Caco-2 (cell line): ENCODE measurements at places on chromosomes 5 and 9.

DNA sequence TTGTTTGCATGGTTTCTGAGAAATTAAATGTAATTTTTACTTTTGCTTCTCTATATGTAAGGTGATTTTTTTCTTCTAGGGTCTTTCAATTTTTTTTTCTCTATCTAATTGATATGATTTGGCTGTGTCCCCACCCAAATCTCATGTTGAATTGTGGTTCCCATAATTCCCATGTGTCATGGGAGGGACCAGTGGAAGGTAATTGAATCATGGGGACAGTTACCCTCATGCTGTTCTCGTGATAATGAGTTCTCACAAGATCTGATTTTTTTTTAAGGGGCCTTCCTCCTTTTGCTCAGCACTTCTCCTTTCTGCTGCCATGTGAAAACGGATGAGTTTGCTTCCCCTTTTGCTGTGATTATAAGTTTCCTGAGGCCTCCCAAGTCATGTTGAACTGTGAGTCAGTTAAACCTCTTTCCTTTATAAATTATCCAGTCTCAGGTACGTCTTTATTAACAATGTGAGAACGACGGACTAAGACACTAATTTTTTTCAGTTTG lies 150.8 kb downstream of the MTRR start:
- no peak overlapping the region for H3K4me3 ChIP-seq
- no peaks in the 10 kb centered on the region for H3K27me3 ChIP-seq
- DNase-seq = no peak
- H3K27ac ChIP-seq = no peak overlapping the region
- no peaks in the 10 kb centered on the region for H3K4me1 ChIP-seq

DNA sequence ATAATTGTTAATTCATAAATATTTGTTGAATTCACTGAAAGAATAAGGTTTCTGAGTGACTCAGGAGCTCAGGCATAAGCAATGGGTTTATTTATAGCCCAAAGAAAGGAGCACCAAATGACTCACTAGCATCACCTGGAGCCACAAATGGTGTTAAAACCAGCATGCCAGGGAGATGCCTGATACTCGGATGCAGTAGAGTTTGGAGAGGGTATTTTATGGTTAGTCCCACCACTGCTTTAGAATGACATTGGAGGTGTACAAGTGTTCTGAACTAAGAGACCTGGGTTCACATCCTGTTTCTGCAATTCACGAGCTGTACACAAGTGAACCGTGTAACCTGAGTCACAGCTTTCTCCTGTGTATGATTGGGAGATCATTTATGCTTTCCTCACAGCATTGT lies 25.2 kb downstream of the CCL28 start:
- H3K27ac ChIP-seq = no peak overlapping the region
- no peak overlapping the region for H3K4me3 ChIP-seq
- no peaks in the 10 kb centered on the region for H3K27me3 ChIP-seq
- H3K36me3 ChIP-seq = 0 out of 2 replicates have a peak, but pooled peaks cover 1% of the 10 kb centered on the region
- DNase-seq = no peak
- peaks cover 5% of the 10 kb centered on the region; the same call in 1 of the 2 replicates for H3K4me1 ChIP-seq

DNA sequence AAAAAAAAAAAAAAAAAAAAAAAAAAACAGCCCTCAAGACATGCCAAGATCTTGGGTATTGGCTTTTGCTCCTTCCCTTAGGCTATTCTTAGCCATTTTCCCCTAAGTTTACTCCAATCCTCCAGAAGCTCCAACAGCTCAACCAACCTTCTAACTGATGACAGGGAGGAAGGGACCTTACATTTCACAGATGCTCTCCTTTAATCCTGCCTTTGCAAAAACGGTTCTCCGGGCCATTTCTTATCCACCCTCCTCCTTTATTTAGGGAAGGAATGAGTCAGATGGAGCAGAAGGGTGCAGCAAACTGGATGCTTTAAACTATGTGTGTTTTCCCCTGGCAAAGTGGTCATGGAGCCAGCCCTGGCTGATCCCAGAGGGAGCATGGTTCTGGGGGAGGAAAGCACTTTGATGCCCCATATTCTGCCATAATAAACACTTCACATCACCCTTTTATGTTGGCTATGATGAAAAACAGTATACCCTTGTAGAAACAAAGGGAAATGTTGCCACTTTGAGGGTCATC lies 369.4 kb upstream of the DMAC1 start:
- no peaks in the 10 kb centered on the region for H3K36me3 ChIP-seq
- H3K27ac ChIP-seq = no peak overlapping the region
- H3K27me3 ChIP-seq = no peaks in the 10 kb centered on the region

- H3K36me3 ChIP-seq = no peaks in the 10 kb centered on the region; the same call in 1 of the 2 replicates
- no peaks in the 10 kb centered on the region for H3K27me3 ChIP-seq
- no peaks in the 10 kb centered on the region for H3K4me1 ChIP-seq
Observed at GRCh38 chr5:76615759-76616158, 7.4 kb downstream of the F2RL2 start.

DNA sequence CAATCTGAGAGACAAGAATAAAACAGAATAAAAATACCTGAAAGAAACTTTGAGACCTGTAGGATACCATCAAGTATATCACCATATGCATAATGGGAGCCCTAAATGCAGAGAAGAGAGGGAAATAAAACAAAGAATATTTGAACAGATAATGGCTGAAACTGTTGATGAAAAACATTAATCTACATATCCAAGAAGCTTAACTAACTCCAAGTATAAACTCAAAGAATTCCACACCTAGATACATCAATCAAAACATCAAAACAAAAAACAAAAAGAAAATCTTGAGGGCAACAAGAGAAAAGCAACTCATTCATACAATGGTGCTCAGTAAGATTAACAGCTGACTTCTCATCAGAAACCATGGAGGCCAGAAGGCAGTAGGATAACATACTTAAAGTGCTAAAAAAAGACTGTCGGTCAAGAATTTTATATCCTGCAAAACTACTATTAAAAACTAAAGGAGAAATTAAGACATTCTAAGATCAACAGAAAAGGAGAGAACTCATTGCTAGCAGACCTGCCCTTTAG lies 101.6 kb downstream of the FOXD1 start:
- H3K4me3 ChIP-seq = no peak overlapping the region
- H3K27ac ChIP-seq = no peak overlapping the region
- H3K27me3 ChIP-seq = no peaks in the 10 kb centered on the region; the same call in 1 of the 2 replicates
- no peak for DNase-seq

DNA sequence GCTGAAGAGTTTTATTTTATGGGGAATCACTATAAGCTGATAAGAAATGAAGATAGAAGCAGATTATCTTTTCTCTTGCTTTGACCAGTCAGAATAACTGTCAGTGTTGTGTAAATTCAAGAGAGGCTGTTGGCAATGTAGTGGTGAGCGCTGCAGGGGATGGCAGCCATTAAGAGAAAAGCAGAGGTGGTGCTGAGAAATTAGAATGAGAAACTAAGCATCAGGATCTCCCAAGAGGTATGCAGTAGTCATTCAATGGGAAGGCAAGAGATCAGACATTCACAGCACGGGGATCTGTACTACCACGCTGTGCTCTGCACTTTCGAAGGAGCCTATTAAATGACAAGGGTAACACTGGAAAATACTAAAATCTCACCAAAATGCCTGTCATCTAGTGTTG lies 768.5 kb upstream of the ACO1 start:
- no peak overlapping the region for H3K27ac ChIP-seq
- DNase-seq = no peak
- no peaks in the 10 kb centered on the region for H3K27me3 ChIP-seq
- no peaks in the 10 kb centered on the region for H3K36me3 ChIP-seq

DNA sequence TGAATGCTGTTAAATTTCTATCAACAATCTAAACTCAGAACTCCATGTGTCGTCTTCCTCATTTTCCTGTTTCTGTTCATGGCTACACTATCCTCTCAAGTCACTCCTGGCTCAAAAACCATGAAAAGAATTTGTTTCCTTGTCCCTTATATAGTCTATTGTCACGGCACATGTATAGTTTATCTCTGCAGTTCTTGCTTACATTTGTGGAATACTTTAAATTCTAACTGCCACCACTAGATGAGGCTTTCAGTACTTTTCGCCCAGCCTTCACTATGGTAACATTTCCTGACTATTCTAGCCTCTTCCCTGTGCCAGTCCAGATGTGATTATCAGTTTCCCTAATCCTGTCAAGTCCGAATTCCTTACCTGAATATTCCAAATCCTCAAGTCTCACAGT lies 34.6 kb downstream of the PKD2L2 start:
- H3K27ac ChIP-seq = peak overlapping the region; percentile 6
- H3K4me3 ChIP-seq = no peak overlapping the region
- peak; percentile 5 for DNase-seq
- no peaks in the 10 kb centered on the region for H3K36me3 ChIP-seq

DNA sequence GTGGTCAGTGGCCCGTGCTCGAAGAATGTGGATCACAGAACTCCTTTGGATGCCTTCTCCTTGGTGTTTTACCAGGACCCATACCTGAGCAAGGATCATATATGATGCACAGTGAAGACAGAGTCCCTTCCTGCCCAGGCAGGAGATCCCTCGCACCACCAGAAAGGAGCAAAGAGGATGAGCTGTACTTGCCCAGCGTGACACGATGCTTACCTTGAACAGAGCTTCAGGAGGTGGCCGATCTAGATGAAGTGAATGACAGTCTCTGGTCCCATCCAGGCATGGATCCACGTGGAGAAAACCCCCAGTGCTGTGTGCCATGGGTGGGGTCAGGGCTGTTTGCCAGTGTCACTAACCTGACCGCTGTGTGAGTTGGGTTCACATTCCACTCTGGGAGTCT lies 455.4 kb downstream of the GADD45G start:
- no peak for DNase-seq
- H3K4me3 ChIP-seq = no peak overlapping the region
- no peaks in the 10 kb centered on the region for H3K27me3 ChIP-seq
- no peak overlapping the region for H3K27ac ChIP-seq
- H3K4me1 ChIP-seq = no peaks in the 10 kb centered on the region
- no peaks in the 10 kb centered on the region for H3K36me3 ChIP-seq

DNA sequence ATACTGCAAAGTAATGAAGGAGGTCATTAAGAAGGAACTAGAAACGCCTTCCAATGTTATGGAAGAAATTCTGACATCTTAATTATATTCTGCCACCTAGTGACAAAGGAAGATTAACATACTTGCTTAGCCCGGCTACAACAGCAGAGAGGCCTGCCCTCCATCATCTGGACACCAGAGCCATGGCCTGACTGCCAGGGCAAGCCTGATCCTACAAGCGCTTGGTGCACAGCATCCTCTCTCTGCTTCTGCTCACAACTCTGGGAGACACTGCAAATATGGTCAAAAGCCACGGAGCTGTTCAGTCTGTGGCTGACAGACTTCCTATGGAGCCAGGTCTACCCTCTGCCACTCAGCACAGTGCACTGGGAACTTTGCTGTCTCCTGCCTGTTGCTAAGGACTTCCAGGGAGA lies 87.3 kb upstream of the SLC44A1 start:
- DNase-seq = peak; percentile 52
- H3K4me1 ChIP-seq = 0 out of 2 replicates have a peak, but pooled peaks cover 4% of the 10 kb centered on the region
- no peaks in the 10 kb centered on the region for H3K27me3 ChIP-seq
- no peaks in the 10 kb centered on the region for H3K36me3 ChIP-seq
- no peak overlapping the region for H3K27ac ChIP-seq
- H3K4me3 ChIP-seq = no peak overlapping the region

GRCh38 chr9:93154293-93154903 lies 20.3 kb upstream of the NINJ1 start:
- no peaks in the 10 kb centered on the region for H3K27me3 ChIP-seq
- H3K4me1 ChIP-seq = no peaks in the 10 kb centered on the region
- no peak overlapping the region for H3K27ac ChIP-seq
- DNase-seq = peak; percentile 49
- H3K4me3 ChIP-seq = no peak overlapping the region

DNA sequence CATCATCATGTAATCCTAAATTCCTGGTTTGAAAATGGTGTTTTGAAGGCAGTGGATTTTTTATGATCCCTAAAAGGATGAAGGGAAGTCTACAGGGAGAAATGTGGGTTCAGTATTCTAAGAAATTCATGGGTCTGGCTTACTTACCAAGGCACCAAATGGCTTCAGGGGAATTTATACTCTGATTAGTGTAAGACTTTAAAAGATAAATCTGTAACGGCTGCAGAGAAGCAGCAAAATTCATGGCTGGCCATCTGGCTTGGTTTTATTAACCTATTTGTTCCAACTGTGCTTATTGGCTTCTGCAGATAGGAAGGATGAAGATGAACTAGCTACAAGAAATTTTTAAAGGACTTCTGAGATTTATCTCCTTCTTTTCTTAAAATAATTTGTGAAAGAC lies 222.8 kb downstream of the TENT4A start:
- no peak for DNase-seq
- no peaks in the 10 kb centered on the region for H3K4me1 ChIP-seq
- H3K4me3 ChIP-seq = no peak overlapping the region
- no peaks in the 10 kb centered on the region for H3K36me3 ChIP-seq
- no peaks in the 10 kb centered on the region for H3K27me3 ChIP-seq

DNA sequence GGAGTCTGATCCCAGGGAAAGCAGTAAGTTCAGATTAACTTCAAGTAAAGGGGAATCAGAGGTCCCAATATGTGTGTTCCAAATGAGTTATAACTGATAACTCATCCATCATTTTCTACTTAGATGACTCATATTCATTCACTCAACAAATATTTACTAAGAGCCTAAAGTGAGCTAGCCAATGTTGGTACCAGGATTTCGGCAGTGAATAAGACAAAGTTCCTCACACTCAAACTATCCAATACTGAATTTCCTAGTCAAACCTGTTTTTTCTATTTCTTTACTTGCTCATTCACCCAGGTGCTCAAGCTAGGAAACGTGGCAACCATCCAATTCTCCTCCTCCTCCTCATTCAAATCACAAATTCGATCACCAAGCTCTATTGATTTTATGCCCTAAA lies 25.8 kb downstream of the FBXW2 start:
- H3K27ac ChIP-seq = peak overlapping the region; percentile 65
- H3K27me3 ChIP-seq = no peaks in the 10 kb centered on the region
- H3K4me1 ChIP-seq = peaks cover 42% of the 10 kb centered on the region
- no peak for DNase-seq
- no peak overlapping the region for H3K4me3 ChIP-seq

GRCh38 chr5:168580227-168580508 lies 1.0 kb upstream of the PANK3 start:
- H3K36me3 ChIP-seq = no peaks in the 10 kb centered on the region
- 0 out of 2 replicates have a peak, but pooled peaks cover 4% of the 10 kb centered on the region for H3K4me1 ChIP-seq
- no peak for DNase-seq
- H3K27me3 ChIP-seq = no peaks in the 10 kb centered on the region
- H3K27ac ChIP-seq = peak overlapping the region; percentile 95

DNA sequence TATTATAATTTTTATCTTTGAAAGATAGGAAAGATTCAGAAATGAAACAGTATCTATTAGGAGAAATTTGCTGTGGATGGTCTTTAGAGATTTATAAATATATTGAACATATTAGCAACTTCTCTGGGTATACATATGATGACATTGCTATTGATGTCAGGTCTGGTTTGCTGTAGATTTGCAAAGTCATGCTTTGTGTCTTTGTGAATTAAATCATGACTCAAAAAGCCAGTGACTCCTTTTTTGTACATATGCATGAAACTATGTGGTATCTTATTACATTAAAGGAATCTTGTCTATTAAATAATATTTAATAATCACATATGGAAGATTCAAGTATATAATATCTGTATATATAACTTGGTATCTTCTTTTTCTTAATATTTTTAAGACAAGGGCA lies 141.9 kb downstream of the ST8SIA4 start:
- H3K27me3 ChIP-seq = no peaks in the 10 kb centered on the region
- no peak for DNase-seq
- no peak overlapping the region for H3K4me3 ChIP-seq
- H3K36me3 ChIP-seq = no peaks in the 10 kb centered on the region
